ENCODE measurements at places on chromosomes 5 and 9.

- no peak for DNase-seq
Measured at GRCh38 chr5:111859031-111859430, 102.0 kb upstream of the NREP start.

DNA sequence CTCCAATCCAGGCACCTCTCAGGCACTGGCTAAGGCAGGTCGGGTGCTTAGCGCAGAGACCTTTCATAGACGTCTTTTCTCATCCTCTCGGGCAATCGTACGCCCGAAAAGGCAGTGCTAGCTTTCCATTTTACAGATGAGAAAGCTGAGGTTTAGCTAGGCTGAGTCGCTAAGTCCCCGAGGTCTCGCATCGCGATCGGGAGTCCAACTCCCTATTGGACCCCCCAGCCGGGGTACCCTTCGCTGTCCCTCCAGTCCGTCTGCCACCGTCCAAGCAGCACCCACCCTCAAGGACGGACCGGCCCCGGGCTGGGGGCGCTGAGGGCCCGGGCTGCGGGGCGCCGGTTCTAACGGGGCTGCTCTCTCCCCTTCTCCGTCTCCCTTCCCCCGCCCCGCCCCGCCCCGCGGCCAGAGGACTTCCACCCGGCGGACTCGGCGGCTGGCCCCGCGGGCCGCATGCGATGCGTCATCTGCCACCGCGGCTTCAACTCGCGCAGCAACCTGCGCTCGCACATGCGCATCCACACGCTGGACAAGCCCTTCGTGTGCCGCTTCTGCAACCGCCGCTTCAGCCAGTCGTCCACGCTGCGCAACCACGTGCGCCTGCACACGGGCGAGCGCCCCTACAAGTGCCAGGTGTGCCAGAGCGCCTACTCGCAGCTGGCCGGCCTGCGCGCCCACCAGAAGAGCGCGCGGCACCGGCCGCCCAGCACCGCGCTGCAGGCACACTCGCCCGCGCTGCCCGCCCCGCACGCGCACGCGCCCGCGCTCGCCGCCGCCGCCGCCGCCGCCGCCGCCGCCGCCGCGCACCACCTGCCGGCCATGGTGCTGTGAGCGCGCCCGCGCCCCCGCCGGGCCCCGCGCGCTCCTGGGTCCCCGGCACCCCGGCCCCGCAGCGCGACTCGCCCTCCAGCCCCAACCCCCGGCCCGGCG is 12.5 kb upstream of the EXOSC2 start:
- no peak for DNase-seq

GRCh38 chr9:76895186-76895585 is 10.7 kb downstream of the PRUNE2 start:
- DNase-seq, result no peak

GRCh38 chr5:392431-392988 is 50.5 kb upstream of the EXOC3 start:
- no peak for DNase-seq

- DNase-seq, result no peak
Measured at GRCh38 chr9:136089697-136090045, 5.4 kb downstream of the NACC2 start.

- no peak for DNase-seq
Measured at GRCh38 chr5:77773734-77774280, 2.3 kb downstream of the TBCA start.

DNA sequence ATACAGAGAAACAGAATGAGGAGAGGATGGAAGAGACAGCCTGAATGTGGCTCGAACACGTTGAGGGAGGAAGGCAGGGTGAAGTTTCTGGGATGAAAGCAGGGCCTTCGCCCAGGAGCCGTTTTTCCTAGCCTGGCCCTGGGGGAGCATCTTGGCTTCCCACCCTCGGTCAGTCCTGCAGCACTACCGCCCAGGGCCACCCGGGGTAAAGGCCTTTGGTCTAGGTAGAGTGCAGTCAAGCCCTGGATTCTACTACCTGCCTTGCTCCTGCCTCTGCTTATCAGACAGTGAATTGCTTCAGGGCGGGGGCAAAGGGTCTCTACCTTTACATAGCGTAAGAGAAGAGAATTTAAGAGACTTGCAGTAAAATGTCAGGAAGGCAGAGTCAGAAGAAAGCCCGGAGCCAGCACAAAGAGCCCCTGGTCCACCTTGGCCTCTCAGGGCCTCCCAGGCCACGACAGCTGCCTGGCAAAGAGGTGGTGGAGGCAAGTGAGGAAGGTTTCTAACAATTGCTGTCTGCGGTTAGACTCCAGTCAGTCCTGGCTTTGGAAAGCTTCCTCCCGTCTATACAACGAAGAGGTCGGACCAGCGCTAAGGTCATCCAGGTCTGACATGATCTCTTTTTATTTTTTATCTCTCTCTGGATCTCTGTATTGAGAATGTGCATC is 17.9 kb downstream of the COL15A1 start:
- no peak for DNase-seq

GRCh38 chr5:43514471-43514815 is 505 bp downstream of the C5orf34 start:
- DNase-seq, result no peak

GRCh38 chr5:175805256-175806011 is 65.9 kb upstream of the CPLX2 start:
- no peak for DNase-seq

GRCh38 chr5:29796013-29796412 is 1397.5 kb upstream of the CDH6 start:
- no peak for DNase-seq

GRCh38 chr5:56648460-56649034 is 166.8 kb upstream of the MAP3K1 start:
- DNase-seq, result no peak

DNA sequence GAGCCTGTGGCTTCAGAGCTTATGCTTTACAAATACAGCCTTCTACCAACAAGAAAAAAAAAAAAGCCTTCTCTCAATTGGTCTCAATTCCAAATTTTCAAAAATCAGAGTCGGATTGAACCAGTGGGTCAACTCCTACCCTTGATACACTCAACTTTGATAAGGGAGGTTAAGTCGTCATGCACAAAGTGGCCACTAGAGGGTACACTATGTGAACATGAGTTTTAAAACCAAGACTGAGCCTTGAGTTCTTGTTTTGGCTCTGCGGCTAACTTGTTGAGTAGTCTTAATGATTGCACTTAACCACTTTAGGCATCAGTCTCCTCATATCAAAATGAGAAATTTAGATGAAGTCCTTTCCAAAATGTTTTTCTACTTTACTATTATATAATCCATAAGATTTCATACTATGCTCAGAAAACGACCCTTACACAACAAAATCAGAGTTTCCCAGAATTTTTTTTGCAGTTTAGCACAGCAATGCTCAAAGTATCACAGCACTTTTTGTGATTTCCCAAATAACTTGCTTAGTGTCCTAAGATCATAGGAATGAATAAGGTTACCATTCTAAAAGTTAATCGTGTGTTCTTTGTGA is 92.9 kb upstream of the MTAP start:
- no peak for DNase-seq

DNA sequence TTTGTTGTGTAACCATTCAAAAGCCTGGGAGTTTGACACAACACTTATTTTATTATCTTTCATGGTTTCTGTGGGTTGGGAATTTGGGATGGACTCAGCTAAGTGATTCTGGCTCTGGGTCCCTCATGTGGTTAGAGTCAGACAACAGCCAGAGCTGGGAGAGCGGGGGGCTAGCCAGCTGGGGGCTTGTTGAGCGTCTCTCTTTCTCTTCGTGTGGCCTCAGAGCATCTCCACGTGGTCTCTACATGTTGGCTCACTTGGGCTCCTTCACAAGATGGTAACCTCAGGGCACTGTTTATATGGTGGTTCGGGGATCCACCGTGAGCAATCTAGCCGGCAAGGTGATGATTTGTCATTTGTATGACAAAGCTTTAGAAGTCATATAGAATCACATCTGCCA is 73.6 kb downstream of the FSTL4 start:
- no peak for DNase-seq

DNA sequence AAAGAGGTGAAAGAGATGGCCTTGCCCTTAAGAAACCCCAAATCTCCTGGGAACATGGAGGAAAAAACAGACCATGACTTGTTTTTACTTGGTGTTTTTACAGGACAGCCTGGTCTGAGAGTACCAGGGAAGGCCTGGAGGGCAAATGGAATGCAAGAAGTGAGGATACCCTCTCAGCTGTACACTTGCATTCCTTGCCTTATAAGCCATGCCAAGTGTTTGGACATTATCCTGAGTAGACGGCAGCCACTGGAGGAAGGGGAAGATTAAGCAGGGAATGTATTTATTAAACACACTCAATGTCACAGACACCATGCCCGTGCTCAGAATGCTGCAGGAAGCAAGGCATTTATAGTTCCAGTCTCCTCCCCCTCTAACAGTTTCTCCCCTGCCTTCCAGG is 581.4 kb downstream of the CDK5RAP2 start:
- DNase-seq, result no peak

GRCh38 chr5:124871303-124871702 is 124.9 kb upstream of the ZNF608 start:
- no peak for DNase-seq

Measured in substantia nigra (tissue), 51 donors.